Activated CD4-positive, alpha-beta T cell treated with anti-CD3 and anti-CD28 coated beads, Interleukin-2, amount 10 ng/mL, durations not matched to agents 24 days and 14 days (primary cell): ENCODE measurements at places on chromosomes 3 and 15.

GRCh38 chr3:61226166-61226686 lies 25.0 kb downstream of the FHIT start:
- DNase-seq = no peak

GRCh38 chr15:78034495-78035191 lies 42.9 kb downstream of the TBC1D2B start:
- peak; percentile 92 for DNase-seq

DNA sequence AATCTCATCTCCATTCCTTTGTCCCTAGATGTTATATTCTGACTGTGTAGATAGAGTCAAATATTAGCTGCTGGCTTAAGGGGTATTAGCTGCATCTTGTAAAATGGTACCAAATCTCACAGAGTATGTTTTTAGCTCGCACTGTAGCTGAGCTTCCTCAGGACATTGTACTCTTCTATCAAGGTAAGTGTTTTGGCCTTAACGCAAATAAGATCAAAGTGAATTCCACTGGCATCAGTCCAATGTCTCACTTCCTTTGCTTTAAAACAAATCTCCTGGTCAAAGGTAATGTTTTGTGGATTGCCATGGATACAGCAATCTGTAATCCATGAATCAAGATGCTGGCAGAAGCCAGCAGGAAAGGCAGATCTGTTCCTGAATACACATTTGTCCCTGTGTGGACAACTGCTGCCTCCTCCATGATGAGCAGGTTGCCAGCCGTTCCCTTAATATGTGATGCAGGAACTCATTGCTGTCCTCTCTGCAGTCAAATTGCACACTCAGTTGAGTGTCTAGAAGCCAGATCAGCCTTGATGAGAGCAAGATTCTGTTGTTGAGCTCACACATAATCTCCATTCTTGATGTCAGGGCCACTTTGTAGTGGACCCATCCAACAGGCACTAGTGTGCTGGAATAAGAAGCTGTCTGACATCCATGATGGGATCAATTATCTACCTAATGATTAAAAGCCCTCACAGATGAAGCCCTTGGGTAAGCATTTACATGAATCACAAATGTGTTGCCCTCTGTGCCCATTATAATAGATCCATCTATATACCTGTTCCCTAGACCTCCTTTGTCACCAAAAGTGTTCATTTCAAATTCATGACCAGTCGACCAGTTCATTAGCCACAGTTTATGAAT lies 96.6 kb upstream of the AGTR1 start:
- no peak for DNase-seq

- DNase-seq = no peak
These were observed 34.5 kb downstream of the PIK3CB start for GRCh38 chr3:138800248-138800647.

DNA sequence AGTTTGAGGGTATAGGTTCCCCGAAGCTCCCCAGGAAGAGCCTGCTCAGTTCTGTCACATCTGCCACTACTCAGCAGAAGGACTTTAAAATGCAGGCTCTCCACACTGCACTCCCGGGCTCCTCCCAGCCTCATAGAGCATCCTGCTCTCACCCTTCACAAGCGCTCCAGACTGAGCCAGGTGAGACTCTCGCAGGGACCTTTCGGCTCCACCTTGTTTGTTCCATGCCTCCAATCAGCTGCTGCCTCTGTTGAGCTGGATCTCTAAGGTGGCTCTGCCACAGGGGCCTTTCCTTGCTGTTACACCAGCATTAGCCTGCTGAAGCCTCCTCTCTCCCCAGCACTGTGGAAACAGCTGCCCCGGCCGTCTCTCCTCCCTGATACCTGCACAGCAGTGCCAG lies 56.1 kb downstream of the SLCO3A1 start:
- no peak for DNase-seq

DNA sequence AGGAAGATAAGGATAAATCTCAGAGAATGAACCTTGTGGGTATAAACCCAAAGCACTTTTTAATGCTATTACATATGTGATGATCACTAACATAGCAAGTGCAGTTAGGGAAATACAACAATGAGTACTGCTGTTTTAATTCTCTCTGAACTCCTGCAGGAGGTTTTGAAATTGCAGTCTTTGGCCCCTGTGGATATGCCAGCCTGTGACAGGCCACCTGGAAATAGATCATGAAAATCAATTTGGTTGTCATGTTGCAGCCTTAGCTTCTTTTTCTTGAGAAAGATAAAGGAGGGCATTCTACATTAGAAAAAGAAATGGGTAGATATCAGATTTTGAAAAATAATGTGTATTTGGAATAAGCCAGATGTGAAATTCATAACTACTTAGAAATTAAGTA lies 103.6 kb downstream of the RSRC1 start:
- DNase-seq = no peak

- no peak for DNase-seq
These were observed 70.9 kb downstream of the CHAC1 start for GRCh38 chr15:41024131-41024530.

GRCh38 chr3:13479332-13479581 lies 849 bp upstream of the HDAC11 start:
- no peak for DNase-seq

DNA sequence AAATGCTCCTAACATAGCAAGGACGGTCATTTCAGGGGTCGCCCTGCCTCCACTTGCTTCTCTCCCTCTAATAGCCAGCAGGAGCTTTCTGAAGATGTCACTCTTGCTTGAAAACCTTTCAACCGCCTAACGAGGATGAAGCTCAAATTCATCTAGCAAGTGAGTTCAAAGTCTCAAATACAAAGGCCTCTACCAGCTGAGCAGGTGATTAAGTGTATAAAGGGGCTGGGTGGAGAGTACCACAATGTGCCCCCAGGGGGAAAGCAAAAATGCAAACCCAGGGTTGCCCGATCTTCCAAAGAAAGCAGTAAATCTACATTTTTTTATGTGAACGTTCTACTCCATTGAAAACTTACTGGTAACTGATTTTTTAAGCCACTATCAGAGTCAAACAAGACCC lies 50.4 kb upstream of the GRIP2 start:
- DNase-seq = no peak

DNA sequence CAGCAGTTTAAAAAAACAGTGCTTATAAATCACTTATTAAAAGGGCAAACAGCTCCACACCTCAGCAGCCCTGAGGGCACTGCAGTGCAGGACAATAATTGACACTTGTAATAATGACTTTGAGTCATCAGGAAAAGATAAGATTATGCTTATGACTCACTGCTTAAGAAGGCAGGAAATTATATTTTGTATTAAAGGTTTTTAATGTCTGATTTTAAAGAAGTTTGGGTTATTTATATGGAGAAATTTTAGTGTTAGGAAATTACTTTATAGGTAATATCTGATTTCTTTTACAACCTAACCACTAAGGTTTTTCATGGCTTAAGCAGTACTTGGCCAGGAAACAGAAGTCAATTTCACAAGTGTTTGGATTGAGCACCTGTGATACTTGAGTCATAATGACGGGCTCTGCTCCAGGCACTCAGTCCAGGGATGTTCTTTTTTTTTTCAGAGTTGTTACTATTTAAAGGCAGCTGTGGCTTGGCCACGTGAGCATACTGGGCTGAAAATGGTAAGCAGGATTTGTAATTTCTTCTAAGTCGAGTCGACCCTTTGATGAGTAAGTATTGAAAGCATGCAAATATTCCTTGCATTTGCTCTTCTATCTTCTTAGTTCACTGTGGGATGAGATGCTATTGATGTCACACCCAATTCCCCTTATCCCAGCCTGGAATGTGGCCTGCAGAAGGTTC lies 21.6 kb upstream of the SLC6A20 start:
- DNase-seq = no peak

GRCh38 chr3:20015525-20015924 lies 3.5 kb upstream of the PP2D1 start:
- DNase-seq = no peak

DNA sequence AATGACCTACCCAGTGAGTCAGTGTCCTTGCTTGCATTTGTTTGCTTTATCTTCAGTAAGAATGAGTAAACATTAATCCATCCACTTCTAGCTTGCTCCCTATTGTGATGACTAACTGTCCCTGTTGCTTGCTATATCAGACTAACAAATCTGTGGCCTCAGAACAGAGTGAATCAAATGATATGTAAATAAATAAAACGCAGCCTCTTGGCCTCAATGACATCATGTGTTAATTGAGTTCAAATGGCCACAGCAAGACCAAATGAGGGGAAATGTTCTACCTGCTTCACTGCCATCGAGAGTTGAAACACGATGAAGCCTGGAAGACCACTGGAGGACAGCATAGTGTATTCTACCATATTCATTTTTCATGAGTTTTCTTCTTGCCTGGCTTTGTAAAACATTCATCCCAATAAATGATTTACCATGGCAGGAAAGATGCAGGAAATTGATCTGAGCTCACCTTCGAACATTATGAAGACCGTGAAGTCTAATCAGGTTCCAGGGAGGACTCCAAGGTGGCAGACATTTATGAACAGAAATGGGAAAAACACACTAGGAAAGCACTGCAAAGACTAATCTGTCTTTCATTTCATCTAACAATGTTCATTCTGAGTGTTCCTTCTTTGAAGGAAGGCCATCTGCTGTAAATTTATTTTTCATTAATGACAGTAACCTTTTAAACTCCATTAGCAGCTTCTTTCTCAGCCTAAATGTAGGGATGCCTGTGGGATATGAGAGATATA lies 1144.5 kb downstream of the TUSC7 start:
- no peak for DNase-seq

DNA sequence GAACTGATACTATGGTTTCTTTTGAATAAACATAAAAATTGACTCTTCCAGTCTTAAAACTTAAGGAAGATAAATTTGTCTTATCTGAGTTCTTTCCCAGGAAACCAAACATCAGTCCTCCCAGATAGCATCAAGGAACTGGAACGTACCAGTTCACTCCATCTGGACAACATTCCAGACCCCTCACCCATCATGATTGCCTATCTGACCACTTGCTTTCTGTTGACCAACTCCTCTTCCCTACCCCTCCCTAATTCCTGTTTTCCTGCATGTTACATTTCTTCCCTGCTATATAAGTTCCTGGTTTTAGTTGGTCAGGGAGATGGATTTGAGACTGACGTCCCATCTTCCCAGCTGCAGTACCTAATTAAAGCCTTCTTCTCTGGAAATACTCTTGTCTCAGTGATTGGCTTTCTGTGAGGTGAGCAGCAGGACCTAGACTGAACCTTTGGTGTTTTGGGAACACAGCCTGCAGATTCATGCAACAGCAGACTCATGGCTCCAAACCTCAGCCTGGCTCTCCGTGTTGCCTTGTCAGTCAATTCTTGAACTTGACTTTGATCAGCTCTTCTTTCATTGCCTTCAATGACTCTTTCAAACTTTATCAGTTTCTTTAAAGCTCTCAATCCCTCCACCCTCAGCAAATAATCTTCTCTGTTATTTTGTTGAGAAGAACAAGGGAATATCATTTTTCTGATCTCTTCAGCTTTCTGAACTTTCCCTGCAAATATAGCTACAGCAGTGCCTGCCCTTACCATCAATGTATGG lies 123.6 kb downstream of the RPL22L1 start:
- DNase-seq = no peak

GRCh38 chr3:192861972-192862371 lies 55.7 kb downstream of the MB21D2 start:
- DNase-seq = peak; percentile 70

DNA sequence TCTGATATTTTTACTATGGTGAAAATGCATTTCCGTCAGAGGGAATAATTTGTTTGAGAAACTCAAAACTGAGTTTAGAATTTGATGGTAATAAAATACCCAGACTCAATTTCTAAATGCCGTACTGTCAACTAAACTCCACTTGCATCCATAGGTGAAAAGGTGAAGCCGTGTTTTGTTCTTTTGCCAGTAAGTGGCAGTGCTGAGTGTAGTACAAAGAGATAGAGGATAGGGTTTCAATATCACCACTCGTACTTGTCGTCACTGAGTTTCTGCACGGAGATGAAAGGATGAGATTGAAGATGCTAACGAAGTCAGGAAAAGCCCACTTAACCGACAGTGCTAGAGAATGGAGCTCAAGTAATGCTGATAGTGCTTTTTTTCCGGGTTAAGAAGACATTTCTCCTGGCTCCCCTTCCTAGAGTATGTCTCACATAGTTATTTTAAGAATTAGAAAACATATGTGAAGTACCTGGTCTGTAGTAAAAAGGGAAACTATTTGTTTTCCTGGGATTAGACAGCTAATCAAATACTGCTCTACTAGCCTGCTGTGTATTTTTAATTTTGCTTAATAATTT lies 345.1 kb downstream of the IL5RA start:
- peak; percentile 63 for DNase-seq

- DNase-seq = no peak
These were observed 117.0 kb downstream of the WNT7A start for GRCh38 chr3:13762906-13763305.

DNA sequence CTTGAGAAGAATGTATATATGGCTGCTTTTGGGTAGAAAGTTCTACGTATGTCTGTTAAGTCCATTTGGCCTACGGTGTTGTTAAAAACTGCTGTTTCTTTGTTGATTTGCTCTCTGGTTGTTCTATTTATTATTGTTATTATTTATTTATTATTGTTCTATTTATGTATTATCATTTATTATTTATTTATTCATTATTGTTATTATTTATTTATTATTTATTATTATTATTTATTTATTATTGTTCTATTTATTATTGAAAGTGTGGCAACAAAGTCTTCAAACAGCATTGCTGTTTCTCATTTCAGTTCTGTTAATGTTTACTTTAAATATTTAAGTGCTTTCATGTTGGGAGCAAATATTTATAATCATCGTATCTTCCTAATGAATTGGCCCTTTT lies 66.7 kb downstream of the SI start:
- DNase-seq = no peak

DNA sequence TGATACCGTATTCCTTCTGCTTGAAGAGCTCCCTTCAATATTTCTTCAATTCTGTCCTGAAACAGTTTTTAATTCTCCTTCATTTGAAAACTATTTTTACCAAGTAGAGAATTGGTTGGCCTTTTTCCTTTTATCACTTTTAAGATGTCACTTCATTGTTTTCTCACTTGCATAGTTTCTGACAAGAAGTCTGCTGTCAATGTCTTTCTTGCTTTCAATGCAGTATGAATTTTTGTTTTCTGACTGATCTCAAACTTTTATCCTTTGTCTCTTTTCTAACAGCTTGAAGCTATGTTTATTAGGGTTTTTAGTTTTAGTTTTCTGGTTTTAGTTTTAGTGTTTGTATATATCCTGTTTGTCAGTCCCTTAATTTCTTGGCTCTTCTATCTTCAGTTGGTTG lies 364.8 kb upstream of the TPRG1 start:
- no peak for DNase-seq

DNA sequence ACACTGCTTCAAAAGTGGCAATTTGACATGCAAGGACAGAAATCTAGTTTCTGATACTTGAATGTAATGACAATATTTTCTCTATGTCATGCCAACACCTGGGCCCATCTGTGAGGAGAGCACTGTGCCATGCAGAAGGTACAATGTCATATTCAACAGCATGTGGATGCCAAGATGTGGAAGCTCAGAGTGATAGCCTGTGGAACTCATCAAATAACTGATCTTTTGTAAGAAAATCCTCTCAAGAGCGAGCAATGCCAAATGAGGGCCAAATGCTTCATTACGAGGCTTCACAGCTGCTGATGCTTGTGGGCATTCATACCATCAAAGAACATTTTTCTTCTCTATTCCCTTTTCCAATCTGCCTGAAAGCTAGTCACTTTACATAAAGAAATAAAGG lies 95.1 kb downstream of the ROBO1 start:
- no peak for DNase-seq
